ENCODE measurements at places on chromosomes 16 and 17. TPM values are rescaled to one million over a fixed set of nuclear protein-coding genes. Genes with fewer than 3 reads are reported as not detected.

DNA sequence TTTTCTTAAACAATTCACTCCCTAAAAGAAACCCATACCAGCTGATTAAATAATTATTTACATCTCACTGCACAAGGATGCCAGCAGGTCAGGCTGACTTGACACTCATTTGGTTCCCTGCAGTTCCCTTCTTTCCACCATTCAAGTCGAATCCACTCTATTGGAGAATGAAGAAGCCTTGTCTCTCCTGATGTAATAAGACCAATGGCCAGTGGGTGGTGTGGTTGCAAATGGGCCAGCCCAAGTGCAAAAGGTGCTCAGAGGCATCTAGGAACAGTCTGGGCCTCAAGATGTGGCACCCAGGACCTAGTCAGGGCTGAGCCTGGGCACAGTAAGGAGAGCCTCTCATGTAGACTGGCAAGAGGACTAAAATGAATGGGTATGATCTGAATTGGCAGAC is 9.3 kb downstream of the C16orf78 start:
- no peak for DNase-seq

Gene ATXN2L
- 76.9 TPM for total RNA-seq

GRCh38 chr16:82773018-82773417 is 146.2 kb downstream of the CDH13 start:
- no peak for DNase-seq

DNA sequence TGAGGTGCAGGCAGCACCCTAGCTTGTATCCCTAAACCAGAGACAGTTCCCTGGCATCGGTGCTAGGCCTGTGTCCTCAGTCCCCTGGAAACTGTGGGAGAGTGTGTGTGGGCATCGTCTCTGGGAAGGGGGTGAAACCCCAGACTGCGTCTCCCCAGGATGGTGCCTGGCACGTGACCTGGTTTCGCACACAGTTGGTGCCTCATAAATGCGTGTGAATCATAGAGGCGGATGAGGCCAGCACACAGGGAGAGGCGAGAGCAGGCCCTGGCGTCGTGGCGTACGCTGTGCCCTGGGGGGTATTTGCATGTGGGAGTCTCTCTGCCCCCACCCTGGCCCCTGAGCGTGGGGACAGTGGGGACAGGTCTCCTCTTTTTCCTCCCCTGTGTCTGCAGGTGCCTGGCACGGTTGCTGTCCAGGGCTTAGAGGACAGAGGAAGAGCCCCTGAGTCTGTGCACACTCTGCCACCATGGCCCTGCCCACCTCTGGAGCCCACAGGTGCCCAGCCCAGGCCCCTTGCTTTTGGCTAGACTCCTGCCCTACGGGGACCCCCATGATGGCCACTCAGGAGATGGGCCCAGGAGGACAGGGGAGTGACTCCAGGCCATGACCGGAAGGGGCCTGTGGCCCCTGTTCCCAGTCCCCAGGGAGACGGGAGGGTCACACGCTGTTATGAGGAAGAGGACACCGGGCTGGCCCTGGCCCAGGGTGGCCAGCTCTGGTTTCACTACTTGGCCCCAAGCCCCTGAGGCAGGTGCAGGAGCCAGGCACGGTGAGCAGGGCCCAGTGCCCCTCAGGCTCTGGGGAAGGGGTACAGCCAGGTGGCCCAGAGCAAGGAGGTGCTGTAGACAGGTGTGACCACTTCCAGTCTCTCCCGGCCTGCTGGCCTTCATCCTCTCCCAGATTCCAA is 1.3 kb upstream of the FSCN2 start:
- no peak for DNase-seq

GRCh38 chr16:87881324-87882200 is 12.3 kb upstream of the SLC7A5 start:
- DNase-seq, result no peak

Gene SSTR5
- total RNA-seq, result not detected

Gene TMEM100
- total RNA-seq, result 0.07 TPM

- no peak for DNase-seq
Observed at GRCh38 chr17:41664587-41665565, 23.8 kb upstream of the EIF1 start.

DNA sequence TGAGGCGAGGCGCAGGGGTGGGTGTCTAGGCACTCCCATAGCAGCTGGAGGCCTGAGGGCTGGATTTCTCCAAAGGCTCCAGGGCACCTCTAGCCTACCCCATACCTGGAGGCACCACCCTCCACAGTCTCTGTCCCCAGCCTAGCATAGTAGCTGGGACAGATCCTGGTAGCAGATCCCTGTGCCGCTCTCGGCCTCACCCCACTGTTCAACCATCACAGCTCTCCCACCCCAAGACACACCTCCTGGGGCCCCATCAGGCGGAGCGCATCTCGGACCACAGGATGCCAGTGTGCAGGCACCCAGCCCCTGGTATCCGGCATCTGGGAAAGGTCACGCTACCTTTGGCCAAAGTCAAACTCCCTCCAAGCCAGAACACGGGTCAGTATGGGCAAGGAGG is 7.1 kb downstream of the BTBD17 start:
- DNase-seq, result no peak

Gene KLHL11
- total RNA-seq, result 15.2 TPM

DNA sequence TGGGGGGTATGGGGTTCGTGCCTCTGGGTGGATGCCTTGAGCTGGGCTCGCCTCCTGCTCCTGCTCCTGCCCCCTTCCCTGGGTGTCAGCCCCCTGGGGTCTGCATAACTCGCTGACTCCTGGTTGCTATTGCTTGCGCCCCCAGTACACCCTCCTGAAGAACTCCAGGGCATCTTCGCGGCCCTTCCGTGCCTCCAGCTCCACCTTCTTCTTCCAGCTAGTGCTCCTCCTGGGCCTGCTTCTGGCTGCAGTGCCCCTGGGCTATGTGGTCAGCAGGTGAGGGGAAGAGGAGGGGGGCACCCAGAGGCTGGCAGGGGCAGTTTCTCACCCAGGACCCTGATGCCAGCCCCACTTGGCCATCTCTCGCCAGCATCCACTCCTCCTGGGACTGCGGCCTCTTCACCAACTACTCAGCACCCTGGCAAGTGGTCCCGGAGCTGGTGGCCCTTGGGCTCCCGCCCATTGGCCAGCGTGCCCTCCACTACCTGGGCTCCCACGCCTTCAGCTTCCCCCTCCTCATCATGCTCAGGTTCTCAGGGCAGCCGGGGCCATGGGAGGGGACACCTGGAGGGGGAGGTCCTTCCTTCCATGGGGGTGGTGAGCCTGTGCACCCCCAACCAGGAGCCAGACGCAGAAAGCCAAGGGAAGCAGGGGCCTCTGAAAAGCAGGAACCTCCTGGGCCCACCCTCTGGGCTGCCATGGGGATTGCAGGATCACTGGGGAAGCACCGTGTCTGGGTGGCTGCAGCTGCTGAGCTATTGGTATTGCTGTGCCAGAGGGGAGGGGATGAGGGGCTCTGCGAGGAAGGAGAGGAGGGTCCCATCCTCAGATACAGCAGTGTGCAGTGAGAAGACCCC is 7.8 kb upstream of the C17orf99 start:
- no peak for DNase-seq

All from foreskin keratinocyte (primary cell).